Stimulated activated effector memory CD8-positive, alpha-beta T cell treated with anti-CD3 and anti-CD28 coated beads, Interleukin-12 subunit alpha, Interleukin-12 subunit beta, amount 100 ng/mL, for 72 hours (primary cell): ENCODE measurements at places on chromosomes 16 and 17.

- no peak for DNase-seq
These were observed 15.2 kb downstream of the SCNN1B start for GRCh38 chr16:23317266-23317661.

GRCh38 chr16:68041783-68042182 is 18.7 kb downstream of the DUS2 start:
- DNase-seq = no peak

GRCh38 chr16:11024333-11025053 is 80.1 kb downstream of the CLEC16A start:
- peak; percentile 68 for DNase-seq

- peak; percentile 18 for DNase-seq
These were observed 7.4 kb downstream of the PRCD start for GRCh38 chr17:76547183-76547641.

GRCh38 chr17:67375716-67376115 is 1.4 kb upstream of the PITPNC1 start:
- DNase-seq = no peak

DNA sequence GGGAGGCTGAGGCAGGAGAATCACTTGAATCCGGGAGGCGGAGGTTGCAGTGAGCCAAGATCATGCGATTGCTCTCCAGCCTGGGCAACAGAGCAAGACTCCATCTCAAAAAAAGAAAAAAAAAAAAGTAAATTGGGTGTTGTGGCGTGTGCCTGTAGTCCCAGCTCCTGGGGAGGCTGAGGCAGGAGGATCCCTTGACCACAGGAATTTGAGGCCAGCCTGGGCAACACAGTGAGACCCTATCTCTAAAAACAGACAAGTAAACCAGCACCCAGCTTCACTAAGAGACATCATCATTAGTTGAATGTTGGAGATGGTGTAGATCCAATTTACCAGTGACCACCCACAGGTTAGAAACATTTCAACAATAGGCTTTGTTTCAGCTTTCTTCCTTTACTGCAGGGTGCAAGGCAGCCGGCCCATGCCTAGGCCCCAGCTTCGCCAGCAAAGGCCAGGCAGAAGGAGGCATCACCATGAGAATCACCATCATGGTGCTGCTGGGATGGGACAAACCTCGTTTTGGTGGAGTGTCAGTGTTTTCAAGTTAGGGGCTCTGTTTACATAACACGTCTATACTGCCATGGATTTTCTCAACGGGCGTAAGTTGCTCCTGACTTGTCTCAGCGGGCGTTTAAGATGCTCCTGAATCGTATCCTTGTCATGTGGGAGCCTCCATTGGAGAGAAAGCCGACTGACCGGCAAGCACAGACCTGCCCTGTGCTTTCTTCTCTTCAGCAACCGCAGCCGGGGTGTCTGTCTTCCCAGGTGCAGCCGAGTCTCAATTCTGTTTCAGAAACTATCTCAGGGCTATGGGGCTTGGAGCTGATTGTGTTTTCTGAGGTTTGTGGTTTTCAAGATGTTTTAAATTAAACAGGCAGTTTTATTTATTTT is 7.3 kb downstream of the TCF25 start:
- DNase-seq = no peak

DNA sequence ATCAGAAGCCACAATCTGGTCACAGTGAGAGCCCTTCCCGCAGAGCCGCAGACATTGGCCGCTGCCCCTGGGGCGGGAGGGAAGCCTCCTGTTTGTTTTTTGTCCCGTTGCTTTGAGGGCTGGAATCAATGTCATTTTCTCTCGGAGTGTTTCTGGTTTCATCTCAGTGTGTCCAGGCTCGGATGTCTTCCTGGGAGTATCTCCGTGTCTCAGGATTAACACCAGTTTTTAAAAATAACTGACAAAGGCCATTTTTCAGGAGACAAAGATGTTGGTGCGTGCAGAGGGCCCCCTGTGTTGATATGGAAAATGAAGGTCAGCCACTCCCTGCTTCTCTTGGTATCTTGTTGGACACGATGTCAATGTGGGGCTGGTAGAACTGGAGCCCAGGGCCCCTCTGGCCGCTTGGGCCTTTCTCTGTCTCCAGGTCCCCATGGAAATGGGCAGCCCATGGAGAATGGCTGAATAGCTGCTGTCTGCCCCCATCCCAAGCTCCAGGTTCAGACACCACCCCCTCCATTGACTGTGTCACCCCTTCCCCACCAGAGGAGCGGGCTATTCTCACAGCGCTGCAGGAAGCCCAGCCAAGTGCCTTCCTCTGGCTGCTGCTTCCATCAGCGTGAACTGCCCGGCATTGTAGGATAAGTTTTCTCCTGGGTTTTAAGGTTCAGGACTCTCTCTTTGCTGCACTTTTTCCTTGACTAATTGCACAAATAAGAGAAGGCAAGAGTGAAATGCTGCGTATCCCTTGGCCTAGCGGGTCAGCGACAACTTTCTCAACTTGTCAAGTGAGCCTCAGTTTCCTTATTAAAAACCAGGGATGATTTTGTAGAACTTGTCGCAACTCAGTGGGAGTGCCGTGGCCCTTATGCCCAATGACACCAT is 72.2 kb upstream of the METTL9 start:
- no peak for DNase-seq

DNA sequence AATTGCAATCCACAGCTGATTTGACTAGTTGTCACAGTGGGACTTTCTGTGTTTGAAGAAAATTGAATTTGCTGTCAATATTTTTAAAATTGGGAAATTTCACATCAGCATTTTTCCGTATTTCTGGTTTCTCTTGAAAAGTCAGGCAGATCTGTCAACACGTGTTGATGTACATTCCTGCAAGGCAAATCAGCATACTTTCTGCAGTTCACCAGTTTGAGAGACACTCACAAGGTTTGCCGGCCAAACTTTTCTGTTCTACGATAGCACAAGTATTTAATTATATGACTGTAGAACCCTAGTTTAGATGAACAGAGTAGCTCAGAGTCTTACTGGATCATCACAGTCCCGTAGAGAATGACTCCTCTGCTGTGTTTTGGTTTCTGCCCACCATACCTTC is 102.0 kb downstream of the ADAMTS18 start:
- no peak for DNase-seq

DNA sequence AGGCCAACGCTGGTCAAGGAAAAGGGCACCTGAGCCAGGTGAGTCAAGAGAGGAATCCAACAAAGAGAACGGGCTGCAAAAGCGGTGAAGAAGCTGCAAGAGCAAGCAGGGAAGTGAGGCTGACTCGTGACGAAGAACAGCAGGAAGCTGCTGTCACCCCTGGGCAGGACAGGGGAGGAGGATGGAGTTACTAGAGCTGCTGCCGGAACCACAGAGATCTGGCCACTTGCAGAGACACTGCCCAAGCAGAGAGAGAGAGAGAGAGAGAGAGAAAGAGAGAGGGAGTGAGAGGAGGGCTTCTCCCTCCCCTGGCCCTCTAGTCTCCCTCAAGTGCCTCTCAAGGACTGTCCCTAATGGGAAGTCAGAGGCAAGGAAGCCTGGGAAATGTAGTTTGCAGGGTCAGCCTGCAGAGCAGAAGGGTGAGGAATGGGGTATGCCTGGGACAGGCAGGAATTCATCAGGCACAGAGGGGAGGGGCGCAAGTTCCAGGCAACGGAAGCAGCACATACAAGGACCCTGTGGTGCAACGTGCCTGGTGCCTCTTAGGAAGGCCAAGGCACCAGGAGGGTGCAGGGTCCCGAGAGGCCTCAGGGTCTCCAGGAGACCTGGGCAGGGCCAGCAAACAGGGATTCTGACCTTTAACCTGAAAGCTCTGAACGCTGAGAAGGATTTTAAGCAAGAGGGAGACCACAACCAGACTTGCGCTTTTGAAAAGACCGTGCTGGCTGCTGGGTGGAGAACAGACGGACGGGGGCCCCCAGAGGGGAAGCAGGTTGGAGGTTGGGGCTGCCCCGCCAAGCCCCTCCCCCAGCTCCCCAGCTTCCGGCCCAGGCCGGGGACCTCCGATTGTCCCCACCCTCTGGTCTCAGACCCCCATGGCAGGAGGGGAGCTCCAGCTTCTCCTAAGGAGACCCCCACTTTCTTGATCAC is 45.8 kb upstream of the CIBAR2 start:
- peak; percentile 53 for DNase-seq

DNA sequence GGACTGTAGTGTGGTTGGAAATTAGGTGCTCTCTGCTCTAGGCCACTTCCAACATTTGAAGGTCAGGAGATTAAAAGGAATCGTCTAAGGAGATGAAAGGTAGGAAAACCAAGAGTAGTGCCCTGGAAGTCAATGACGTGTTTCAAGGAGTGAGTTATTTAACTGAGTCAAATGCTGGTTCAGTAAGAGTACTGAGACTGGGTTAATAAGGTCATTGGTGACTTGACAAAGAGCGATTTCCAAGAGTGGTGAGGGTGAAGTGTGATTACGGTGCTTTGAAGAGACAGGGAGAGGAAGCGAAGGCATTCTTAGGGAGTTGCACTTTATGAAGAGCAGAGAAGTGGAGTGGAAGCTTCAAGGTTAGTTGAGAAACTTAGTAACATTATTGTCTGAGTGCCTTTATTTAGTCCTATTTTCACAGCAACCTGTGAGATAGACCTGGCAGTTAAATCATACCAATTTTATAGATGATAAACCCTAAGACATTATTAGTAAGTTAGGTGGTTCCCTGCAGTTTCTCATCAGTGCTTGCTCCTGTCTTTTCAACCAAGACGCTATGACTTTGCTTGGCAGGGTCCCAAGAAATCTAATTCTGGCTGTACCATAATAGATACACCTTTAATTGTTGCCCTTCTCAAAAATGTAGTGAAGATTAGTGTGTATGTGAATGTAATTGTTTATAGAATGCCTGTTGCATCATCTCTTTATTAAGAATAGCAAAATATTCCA is 5.9 kb downstream of the ZNF207 start:
- DNase-seq = no peak

DNA sequence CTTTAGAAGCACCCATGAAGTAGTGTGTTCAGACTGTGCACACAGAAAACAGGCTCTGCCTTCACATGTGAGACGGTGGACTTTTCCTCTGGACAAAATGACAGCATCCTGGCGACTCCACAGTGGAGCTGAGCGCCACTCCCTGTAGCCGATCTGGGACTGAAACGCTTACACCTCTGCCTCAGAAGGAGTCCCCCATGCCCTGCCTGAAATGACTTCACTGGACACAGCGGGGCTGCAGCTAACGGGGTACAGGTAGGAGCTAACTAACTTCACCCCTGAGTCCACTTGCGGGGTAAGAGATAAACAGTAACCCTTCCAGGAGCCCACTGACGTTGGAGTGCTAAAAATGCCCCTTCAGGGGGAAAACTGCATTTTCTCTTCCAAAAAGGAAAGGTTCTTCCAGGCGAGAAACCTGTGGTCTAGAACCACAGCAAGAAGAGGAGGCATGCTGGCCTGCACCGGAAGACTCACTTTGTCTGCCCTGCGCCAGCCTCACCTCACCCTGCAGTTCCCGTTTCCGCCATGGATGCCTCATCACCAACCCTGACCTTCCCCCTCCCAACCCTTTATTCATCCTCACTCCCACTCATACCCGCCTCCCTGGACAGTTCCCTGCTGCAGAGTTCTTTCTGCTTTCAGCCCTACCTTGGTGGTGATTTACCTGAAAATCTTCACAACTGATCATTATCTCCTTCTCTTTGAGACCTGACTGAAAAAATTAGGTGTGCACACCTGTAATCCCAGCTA is 19.4 kb upstream of the ENDOV start:
- no peak for DNase-seq

GRCh38 chr17:34414339-34414738 is 51.3 kb upstream of the CCL1 start:
- no peak for DNase-seq

DNA sequence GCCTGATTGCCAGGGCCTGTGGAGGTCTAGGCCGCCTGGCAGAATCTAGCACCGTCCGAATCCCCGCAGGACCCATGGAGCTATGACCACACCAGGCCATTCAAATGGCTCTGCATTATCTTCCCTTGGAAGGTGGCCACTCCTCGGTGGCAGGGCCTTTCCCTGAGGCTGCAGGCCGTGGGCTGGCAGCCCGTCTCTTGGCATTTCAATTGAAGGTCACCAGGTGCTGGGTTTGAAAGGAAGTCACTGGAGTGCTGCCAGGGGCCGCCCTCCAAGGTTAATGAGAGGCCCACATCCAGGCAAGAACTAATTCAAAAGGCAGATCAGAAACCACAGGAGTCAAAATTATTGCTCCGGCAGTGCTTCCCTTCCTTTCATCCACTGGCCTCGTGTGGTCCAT is 27.7 kb upstream of the CACNG5 start:
- DNase-seq = no peak

DNA sequence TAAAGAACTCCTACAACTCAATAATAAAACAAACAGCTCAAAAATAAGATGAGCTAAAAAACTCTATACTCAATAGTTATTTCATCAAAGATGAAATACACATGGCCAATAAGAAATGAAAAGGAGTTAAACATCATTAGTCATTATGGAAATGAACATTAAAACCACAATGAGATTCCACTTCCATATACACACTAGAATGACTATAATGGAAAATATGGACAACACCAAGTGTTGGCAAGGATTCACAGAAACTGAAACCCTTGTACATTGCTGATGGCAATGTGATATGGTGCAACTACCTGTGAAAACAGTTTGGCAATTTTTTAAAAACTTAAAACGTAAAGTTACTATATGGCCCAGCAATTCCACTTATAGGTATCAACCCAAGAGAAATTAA is 91.4 kb downstream of the GRIN2A start:
- DNase-seq = no peak

- no peak for DNase-seq
These were observed 31.8 kb downstream of the TPSG1 start for GRCh38 chr16:1193143-1193824.

DNA sequence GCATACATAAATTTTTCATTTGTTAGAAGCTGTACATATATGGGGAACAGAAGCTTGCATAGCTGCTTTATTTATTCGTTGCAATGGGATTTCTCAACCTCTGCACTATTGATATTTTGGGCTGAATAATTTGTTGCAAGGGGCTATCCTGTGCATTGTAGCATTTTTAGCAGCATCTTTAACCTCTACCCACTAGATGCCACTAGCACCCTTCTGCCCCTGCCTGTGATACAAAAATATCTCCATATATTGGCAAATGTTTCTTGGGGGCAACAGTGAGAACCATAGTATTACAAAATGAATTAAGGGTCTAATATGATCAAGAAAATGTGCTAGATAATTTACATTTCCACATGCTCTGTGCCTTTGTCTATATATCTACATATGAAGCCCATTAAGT is 1401.0 kb downstream of the CDH11 start:
- DNase-seq = no peak

DNA sequence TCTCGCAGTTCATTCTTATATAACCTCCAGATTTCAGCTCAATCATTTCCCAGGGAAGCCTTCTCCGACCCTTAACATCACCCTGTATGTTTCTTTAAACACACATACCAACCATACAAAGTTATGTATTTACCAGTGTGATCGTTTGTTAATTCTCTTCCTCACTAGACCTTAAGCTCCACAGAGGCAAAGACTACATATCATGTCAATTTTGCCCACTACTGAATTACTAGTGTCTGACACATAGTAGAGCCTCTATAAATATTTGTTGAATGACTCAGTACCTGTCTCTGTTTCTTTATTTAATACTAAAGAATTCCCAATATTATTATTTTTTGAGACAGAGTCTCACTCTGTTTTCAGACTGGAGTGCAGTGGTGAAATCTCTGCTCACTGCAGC is 137.2 kb downstream of the SHISA9 start:
- DNase-seq = no peak

GRCh38 chr17:35875072-35875799 is 4.9 kb downstream of the CCL5 start:
- DNase-seq = no peak

GRCh38 chr17:75664099-75664549 is 2.8 kb downstream of the RECQL5 start:
- DNase-seq = no peak

- no peak for DNase-seq
These were observed 8.2 kb downstream of the ZNF689 start for GRCh38 chr16:30601966-30602365.
